ENCODE measurements at places on chromosomes 4 and X. TPM values are rescaled to one million over a fixed set of nuclear protein-coding genes. Genes with fewer than 3 reads are reported as not detected.
A peak's percentile ranks its signal among the peaks of the same experiment; 100 is the strongest.

DNA sequence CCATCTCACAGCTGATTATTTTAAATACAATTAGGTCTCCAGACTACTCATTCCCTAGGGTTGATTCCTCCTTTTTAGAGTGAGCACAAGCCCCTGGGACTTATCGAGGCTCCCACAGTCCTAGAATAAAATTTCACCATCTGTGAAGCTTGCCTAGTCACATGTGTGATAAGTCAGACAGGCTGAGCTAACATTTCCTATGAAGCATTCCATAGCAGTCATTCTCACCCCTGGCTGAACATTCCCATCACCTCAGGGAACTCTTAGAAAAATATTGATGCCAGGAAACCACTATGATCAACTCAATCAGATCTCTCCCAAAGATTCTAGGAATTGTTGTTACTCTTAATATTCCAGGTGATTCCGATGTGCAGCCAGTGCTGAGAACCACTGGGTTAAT lies 37.7 kb downstream of the ARHGEF9 start:
- DNase-seq, result no peak

DNA sequence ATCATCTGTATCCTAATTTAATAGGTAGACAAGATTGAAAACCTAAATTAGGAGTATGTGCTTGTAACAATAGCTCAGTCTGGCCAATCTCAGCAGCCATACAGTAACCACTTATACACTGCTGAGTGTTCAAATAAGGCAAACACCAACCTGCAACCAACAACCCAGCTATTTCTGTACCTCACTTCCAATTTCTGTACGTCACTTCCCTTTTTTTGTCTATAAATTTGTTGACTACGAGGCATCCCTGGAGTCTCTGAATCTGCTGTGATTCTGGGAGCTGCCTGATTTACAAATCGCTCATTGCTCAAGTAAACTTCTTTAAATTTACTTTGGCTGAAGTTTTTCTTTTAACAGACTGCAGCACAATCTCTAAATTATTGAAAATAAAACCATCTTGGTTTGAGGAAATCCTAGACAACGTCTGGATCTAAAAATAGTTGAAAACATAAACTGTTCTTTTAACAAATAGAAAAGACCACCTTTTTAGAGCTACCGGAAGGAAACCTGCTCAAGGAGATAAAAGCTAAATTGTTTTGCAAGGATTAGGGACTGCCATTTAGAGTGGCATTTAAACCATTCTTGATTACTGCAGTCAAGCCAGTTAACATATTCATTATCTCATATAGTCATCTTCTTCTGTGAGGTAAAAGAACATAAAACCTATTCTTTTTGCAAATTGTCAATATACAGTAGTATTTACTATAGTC lies 778.1 kb downstream of the SH3BGRL start:
- DNase-seq, result no peak

GRCh38 chr4:155666344-155667221 lies at the start of gene GUCY1A1:
GUCY1A1 (plus strand) TSS chr4:155666848; CDS start chr4:155696868, 30,020 bp downstream.
- no peak for DNase-seq

DNA sequence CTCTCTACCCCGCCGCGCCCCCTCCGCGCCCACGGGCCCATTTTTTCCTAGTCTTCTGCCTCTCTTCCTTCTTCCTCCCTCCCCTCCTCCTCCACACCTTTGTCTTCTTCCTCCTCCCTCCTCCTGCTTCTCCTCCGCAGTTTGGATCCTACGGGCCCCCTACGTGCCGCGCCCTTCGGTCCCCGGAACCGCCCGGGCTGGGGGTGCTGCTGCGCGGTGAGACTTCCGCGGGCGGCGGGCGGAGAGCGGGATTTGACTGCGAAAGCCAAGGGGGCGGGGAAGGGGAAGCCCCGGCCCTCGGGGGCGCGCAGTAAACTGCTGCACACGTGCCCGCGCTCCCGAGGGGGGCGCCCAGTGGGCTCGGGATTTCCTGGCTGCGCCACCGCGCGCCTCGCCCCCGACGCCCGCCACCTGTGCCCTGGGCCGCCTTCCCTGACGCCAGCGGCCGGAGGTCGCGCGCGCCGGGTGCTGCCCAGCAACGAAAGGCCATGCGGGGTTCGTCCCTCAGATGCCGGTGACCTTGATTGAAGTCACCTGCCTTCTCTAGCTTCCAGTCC lies 3.3 kb upstream of the NKX3-2 start:
- DNase-seq, result peak; percentile 67

- DNase-seq, result no peak
Observed at GRCh38 chr4:142104041-142104440, 467.7 kb downstream of the IL15 start.

- DNase-seq, result no peak
Observed at GRCh38 chrX:32642283-32642682, 569.1 kb downstream of the DMD start.

The EXOSC9 gene
- 72.7 TPM for total RNA-seq

The ASB11 gene
- total RNA-seq, result not detected

The TXK gene
- total RNA-seq, result 67.0 TPM

The TBC1D9 gene
- total RNA-seq, result 0.20 TPM

The GDPD2 gene
- not detected for total RNA-seq
